ENCODE measurements at places on chromosomes 4 and X.

DNA sequence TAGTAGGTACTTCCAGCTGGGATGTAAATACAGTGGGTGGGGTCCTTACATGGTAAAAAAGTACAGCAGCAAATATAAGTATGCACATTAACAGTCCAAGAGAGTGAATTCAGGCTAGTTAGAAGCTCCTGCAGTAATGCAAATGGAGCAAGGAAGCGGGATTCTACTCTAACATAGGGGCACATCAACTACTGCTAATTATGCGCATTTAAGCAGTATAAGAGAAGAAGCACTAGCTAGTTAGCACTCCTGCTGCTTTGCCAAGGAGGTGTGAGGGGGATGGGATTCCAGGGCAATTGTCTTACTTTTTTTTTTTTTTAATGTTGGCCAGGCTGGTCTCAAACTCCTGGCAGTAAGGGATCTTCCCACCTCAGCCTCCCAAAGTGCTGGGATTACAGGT lies 284.1 kb downstream of the CHIC1 start:
- DNase-seq = no peak

DNA sequence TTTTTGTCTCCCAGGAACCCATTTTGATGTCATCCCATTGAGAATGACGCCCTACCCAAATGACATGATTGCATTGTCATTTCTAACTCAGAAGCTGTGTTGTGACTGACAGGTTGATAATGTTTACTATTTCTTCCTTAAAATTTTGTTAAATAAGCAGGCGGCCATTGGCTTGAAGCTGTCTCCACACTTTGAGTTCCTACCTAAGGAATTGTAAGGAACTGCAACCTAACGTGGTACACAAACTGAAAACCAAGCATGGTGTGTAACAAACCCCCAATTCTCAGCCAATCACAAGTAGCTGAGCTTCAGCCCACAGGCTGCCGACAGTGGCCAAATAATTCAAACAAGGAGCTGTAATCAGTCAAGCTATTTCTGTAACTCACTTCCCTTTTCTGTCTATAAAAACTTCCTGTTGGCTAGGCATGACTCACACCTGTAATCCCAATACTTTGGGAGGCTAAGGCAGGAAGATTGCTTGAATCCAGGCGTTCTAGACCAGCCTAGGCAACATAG lies 2.9 kb upstream of the MND1 start:
- no peak for DNase-seq

- no peak for DNase-seq
Measured at GRCh38 chr4:4968161-4968725, 51.0 kb downstream of the CYTL1 start.

DNA sequence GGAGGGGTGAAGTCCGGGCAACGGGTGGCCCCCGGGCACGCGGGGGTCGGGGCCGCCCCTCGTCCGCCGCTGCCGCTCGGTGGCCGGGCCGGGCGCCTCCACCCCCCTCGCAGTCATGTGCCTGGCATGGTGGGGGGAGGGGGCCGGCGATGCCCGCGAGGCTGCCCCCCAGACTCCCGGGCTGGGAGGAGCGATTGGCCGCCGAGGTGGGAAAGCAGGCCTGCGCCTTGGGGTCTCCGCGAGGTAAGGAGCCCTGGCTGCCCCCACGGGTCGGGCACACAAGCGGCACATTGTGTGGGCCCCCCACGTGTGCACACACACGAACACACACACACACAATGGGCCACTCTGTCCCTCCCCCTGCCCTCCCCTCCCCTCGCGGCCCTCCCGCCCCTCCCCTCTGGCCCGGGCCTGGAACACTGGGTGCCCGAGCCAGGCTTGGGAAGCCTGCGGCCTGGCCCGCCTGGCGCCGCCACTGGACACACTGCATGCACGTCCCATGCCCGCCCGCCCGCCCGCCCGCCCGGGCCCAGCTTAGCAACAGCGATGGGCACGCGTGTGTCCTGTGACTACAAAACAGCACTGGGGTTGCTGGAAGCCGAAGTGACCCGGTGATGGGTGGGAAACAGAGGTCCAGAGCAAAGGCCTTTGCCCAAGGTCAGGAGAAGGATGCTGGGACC lies 1.3 kb downstream of the SLC6A8 start:
- no peak for DNase-seq

DNA sequence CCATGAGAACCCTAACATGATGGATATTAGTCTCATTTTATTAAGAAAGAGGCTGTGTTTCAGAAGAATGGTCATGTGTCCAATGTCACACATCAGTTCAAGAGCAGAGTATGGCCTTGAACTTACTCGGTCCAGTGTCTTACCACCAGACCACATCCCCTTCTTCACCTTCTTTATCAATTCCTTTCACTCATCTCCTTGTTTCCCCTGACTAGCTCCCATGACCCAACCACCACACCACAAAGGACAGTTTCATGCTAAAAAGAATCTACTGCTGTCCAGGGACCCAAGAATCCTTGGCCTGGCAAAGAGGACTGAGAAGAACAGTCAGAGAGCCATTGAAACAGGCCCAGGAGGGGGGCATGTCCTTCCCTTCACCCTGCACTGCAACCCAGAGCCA lies 33.6 kb upstream of the MSN start:
- no peak for DNase-seq

DNA sequence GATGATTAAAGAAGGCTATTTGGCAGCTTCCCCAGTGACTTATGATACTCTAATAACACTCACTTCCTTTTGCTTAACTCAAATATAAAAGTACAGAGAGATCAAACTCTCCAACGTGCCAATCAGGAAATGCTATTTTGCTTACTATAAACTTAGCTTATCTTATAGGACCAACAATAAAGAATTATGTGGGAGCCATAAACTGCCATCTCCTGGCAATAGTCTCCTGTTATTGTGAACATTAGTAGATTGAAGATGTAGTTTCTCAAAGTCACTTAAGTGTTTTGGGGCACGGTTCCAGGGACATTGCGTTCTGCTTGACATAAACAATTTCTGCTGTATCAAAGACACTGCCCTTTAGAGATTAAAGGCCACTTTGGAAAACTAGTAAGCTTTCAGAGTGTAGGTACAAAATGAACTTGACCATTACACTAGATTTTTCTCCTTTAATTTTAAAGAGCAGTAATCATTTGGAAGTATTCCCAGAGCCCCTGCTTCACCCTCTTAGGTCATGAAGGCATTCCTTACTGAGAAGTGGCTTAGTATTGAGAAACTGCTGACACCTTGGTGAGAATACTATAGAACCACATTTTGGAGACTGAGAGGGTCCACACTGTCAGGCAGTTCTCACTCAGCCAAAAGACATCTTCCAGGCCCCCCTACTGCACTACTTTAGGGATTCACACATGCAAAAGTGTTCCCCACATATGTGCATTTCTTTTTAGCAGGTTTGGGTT lies 51.9 kb downstream of the MAOA start:
- no peak for DNase-seq

DNA sequence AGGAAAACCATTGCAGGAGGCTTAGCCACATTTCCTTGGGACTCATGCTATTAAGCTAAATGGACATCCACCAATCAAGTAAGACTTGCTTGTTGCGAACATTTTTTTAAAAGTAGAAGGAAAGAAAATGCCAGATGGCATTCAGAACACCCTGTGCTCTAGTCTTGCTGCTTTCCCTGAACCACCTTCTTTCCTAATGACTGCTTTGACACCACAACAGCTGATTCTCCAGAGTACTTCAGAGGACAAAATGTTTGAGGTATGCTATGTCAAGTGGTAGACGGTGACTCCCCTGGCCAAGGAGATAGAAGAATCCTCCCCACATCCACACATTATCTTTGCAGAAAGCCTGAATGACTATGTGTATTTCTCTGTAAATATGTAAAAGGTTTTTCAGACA lies 65.4 kb downstream of the ANK2 start:
- no peak for DNase-seq

GRCh38 chr4:121648516-121648915 lies 48.3 kb downstream of the ANXA5 start:
- no peak for DNase-seq

- no peak for DNase-seq
Measured at GRCh38 chr4:176635372-176636261, 157.1 kb downstream of the VEGFC start.

GRCh38 chr4:142893012-142893411 lies 46.9 kb upstream of the INPP4B start:
- no peak for DNase-seq

GRCh38 chr4:150315175-150315574 lies 236.9 kb downstream of the DCLK2 start:
- DNase-seq = no peak

GRCh38 chr4:165588534-165589315 lies 209.9 kb downstream of the CPE start:
- no peak for DNase-seq

DNA sequence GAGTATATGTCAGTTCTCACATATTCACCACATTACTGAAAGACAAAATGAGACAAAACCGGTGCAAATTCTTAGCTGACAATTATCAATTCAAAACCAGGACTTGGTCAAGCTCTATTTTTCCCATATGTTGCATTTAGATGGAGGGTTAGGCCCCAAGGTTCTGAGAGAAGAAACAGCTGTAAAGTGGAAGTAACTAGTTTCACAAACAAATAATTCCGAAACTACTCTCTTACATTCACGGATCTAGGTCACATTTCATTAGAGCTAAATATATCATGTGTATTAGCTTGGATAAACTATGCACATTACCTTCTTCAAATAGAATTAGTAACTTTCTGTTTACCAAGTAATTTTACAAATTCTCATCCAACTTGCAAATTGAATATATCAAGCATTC lies 3.7 kb upstream of the GABRA2 start:
- DNase-seq = no peak

- no peak for DNase-seq
Measured at GRCh38 chr4:90476586-90476985, 349.4 kb downstream of the CCSER1 start.

- DNase-seq = no peak
Measured at GRCh38 chrX:107542500-107542899, 85.8 kb upstream of the PRPS1 start.

DNA sequence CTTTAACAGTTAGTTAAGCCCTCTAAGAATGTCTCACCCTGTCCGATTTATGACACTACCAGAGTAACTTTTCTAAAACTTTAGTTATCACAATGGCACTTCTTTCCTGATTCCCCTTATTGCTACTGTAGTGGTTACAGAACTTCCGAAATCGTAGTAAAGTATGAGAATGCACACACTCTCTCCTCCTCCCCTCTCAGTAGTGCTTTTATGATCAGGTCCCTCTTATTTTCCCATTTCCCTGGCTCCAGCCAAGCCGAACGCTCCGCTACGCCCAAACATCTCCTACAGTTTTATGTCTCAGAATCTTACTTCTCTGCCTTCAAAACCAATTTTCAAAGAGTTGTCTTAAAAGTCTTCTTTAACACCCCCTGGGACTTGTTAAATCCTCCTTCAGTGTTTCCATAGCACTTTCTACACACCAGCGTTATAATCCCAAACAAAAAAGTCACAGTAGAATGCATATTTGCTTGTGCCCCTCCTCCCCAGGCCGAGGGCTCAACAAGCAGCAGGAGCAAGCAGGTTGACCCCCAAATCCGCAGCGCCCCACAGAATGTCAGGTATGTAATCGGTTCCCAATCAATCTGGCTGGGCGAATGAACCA lies 671 bp downstream of the HPF1 start:
- DNase-seq = no peak

DNA sequence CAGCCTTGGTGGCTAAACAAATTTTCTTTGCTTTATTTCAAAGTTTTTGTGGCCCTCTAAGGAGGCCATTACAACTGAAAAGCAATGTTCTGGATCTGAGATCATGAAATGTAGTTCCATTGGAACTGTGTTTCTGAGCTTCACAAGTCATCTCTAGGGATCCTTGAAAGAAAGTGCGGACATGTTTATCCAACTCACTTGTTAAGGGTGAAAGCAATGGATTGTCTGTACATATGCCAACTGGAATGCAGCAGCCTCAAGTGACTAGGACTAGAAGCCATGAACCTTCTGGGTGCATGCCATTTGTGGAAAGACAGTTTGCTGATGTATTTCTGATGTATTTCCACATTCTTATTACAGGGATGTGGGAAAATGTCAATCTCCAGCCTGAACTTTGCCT lies 36.7 kb upstream of the KLHL13 start:
- DNase-seq = no peak

DNA sequence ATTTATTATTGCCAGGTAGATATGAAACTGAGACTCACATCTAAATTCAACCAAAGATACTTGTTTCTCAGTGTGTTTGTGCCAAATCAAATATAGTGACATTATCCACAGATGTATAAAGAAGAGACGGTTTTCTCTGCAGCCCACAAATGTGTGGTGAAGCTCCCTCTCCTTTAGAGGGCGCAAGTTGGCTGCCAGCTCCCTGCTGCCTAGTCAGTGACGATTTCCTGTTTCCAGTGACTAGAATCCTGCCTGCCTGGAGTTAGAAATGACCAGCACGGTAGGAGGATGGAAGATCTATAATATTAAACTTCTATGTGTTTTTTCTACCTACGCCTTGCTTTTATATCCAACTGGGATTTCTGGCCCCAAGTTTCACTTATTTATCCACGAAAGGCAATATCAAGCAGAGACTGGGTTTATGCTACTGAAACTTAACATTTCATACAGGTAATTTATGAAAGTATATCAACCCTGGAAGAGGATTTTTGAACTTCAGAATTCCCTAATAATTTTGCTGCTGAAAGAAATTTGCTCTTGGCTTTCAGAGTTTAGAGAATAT lies 1793.7 kb upstream of the TENM3 start:
- DNase-seq = peak; percentile 37

DNA sequence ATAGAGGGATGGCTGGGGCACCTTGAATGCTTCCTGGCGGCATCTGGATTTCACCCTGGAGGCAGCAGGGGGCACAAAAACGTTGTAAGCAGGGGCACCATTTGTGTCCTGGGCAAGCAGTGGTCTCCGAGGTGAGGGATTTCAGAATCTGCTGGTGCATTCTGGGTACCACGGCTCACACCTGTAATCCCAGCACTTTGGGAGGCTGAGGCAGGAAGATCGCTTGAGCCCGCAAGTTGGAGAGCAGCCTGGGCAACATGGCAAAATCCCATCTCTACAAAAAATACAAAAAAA lies 16.8 kb upstream of the TBC1D14 start:
- no peak for DNase-seq

- DNase-seq = peak; percentile 19
Measured at GRCh38 chr4:69881173-69881773, 21.3 kb upstream of the SULT1E1 start.

GRCh38 chr4:16158504-16158852 lies 67.8 kb downstream of the TAPT1 start:
- DNase-seq = no peak

- no peak for DNase-seq
Measured at GRCh38 chr4:41135801-41136200, 78.5 kb downstream of the APBB2 start.

- DNase-seq = no peak
Measured at GRCh38 chr4:164730705-164731393, 23.1 kb upstream of the SMIM31 start.

DNA sequence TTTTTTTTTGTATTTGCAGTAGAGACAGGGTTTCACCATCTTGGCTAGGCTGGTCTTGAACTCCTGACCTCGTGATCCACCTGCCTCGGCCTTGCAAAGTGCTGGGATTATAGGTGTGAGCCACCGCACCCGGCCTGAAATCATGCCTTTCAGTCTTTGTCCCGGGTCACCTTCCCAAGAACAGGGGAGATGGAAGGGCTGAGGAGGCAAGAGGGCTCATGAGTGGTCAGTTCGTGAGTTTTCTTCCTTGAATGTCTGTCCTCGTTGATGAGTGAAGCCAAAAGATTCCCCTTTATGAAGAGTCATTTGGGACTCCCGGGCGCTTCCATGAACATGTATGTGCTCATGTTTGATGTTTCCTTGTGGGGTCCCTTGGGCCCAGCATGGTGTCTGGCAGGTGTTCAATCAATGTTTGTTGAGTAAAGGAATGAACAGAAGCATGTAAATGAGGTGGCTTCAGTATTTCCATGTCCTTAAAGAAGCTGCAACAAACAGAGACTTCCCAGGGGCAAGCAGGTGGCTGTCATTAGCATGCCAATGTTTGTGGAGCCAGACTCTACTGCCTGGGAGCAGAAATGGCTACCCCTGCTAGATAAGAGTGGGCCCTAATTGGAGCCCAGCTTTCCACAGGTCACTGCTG lies 3.4 kb upstream of the SEPTIN6 start:
- DNase-seq = no peak

All from GM10248 (cell line).